Nephron progenitor cell (in vitro differentiated cells): ENCODE measurements at places on chromosomes 3 and 15.

- no peak for DNase-seq
These were observed 293.7 kb downstream of the ARPP21 start for GRCh38 chr3:35932995-35933394.

DNA sequence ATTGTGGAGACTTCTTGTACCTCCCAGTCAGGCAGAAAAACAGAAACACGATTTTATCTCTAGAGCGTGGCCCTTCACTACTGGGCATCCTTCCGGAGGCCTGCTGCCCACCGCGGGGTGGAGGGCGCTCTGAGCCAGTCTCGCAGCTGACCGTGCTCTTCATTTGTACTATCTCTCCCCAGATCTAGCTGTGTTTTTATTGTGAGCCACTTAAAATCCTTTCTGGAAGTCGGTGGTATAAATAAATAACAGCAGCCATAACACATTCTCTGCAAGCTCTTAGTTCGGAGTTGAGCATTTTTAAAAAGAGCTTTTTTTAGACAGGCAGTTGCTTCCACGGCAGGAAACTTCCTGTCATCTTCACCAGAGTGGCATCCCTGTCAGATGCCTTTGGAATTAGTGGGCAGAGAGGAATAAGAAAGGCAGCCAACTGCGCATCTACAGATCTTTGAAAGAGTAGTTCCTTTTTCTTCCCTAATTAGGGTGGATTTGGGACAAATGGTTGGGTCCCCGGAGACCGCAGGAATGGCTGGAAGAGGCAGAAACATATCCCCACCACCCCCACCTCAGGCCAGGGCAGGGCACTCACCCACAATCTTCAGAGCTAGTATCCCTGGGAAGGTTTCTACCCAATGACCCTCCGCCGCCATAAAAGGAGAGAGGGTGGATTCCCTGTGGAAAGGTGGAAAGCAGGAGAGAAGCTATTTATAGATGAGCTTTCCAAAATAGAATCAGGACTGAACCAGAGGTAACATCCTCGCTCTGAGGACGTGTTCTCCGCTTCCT lies 91.1 kb downstream of the TOP2B start:
- DNase-seq: no peak

- DNase-seq: no peak
These were observed 113.4 kb downstream of the RORA start for GRCh38 chr15:61115679-61116078.

DNA sequence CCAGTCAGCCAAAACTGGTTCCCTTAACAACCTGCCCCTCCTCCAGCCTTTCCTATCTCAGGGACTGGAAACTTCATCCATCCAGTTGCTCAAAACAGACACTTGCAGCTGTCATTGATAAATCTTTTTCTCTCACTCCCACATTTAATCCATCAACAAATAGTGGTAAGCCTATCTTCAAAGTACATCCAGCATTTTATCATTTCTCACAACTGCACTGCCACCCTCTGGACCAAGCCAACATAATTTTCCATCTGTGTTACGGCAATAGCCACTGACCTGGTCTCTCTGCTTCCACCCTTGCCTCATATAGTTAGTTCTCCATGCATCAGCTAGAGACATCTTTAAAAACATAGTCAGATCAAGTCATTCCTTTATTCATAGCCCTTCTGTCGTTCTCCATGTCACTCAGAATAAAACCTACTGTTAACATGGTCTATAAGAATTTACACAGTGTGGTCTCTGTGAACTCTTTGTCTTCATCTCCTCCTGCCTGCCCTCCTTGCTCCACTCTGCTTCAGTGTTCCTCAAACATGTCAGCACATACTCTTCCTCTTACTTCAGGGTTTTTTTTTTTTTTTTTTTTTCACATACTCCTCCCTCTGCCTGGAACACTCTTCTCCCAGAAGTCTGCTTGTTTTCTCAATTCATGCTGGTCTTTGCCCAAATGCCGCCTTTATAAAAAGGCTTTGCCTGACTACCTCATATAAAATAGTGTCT lies 102.5 kb upstream of the COL6A5 start:
- DNase-seq: no peak

- no peak for DNase-seq
These were observed 27.6 kb downstream of the XYLB start for GRCh38 chr3:38374221-38374620.

DNA sequence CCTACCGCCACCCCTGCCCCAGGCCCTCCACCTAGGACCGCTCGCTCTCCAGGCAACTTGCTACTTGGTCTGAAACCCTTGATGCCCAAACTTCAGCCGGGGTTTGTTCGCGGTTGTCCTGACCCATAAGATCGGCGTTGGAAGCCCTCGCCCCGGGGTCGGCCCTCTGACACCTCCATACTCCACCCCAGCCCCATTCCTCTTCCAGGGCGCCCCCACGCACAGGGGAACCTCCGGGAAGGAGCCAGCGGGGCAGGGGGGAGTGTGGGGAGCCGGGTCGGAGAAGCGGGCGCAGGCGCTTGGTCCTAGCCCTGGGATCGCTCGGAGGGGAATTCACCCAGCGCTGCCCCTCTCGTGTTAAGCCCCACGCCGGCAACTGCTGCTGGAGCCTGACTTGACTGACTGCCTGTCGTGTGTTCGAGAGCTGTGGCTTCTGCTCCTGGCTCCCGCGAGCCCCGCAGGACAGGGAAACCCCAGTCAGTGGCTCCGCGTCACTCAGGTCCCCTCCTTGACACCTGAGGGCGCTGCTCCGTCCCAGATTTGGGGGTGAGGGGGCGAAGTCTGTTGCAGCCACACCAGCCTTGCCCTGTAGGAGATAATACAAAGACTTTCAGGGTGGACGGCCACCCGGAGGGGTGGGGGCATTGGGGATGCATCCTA lies 675 bp downstream of the RYR3 start:
- DNase-seq: peak; percentile 47

GRCh38 chr15:66773129-66773873 lies 71.3 kb downstream of the SMAD6 start:
- peak; percentile 44 for DNase-seq

DNA sequence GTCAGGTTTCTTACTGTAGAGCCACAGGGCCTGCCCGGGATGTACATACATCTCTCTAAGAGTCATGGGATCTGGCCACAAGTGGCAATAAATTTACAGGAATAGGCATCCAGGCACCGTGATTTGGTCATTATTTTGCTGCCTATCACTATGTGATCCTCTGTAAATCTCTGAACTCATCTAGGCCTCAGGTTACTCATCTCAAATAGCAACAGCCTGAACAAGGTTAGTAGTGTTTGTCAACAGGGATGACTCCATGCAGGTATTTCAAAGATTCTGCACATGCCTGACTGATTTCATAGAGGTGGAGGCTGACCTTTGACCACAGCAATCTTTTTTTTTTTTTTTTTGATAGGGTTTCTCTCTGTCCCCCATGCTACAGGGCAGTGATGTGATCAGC lies 88.8 kb upstream of the TBL1XR1 start:
- no peak for DNase-seq

DNA sequence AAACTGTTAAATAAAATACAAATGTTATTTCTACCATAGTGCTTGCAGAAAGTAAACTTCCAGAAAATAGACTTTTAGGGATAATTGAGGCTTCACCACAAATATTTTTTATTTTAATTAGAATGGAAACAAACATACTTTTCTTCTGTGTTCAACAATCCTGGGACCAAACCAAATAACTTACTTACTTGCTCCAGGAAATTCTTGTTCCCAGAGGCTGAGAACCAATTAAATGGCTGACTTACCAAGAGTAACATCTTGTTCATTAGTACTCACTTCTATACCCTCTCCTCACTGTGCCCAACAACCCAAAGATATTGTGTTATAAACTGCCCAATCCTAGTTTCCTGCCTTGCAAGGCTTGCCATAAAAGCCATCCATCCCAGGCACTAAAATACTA lies 172.2 kb upstream of the PFN2 start:
- DNase-seq: no peak

DNA sequence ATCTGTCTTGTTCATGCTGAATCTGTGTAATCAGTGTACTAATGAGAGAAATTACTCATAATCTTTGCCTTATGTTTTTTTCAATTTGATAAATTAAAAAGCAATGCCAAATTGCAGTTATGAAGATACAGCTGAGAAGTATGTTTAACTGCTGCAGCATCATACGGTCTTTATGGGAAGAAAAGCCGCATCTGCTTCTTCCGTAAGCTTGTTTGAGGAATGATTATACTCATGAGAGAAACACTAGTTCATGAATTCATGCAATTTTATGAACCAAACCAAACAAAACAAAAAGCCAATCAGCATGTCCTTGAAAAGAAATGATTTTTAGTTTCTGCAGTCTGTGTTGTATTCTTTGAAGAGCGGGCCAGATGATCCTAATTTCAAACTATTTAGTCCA lies 275.9 kb upstream of the ARHGEF26 start:
- no peak for DNase-seq

GRCh38 chr3:187122261-187122660 lies 17.0 kb downstream of the RPL39L start:
- no peak for DNase-seq

GRCh38 chr3:112685956-112686799 lies 45.2 kb upstream of the CCDC80 start:
- DNase-seq: no peak

GRCh38 chr3:42535981-42536784 lies 33.7 kb downstream of the VIPR1 start:
- DNase-seq: peak; percentile 33

- DNase-seq: no peak
These were observed 1.3 kb upstream of the STAG1 start for GRCh38 chr3:136753326-136753939.

GRCh38 chr3:131775650-131776049 lies 259.2 kb downstream of the CPNE4 start:
- DNase-seq: no peak

- DNase-seq: no peak
These were observed 89.0 kb upstream of the PFN2 start for GRCh38 chr3:150059729-150060128.

DNA sequence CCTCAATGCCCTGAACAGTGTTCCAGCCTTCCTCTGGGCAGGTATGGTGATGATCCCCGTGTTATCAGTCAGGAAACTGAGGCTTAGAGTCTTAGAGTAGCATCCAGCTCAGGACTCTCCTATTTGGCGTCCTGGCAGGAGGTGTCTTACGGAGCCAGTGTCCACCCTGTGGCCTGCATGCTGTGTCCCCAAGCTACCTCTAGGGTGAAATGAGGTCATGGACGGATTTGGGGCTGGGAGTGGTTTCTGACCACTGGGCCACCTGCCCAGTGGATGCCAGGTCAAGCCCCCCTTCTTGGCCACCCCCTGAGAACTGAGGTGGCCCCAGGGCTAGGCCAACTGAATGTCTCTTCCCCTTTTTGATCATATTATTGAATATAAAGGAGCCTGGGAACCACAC lies 27.2 kb upstream of the SLC6A6 start:
- no peak for DNase-seq
